ENCODE measurements at places on chromosomes 16 and 17.

DNA sequence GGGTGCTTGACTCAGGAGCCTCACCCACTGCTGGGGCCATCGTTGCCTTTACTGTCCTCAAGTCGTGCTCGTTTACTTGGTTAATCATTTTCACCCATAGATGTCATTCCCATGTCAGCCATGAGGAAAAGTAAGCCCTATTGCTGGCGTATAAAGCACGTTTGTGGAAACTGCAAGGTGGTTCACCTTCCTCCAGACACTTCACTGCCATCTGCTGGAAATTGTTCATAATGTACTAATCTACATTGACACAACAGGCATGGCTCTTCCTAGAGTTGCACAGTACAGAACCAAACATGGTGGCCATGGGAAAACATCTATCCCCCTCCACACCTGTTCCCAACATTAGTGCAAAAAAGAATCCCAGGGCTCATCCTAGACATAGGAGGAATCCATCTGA, 116.6 kb downstream of the ZNF18 start:
- DNase-seq: no peak

DNA sequence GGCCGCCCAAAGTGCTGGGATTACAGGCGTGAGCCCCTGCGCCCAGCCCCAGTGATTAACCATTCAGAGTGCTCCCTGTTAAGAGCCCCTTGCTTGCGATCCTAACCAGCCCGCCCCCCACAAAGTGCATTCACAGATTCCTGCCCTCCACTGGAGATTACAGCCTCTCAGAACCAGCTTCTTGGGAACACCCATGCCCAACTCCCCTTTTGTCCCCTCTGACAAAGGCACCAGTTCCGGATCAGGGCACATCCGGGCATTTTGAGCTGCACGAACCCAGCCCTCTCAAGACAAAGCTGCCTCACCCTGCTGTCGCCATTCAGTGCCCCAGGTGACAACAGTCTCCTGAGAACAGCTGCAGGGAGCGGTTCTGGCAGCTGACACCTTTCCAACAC, 848 bp upstream of the KRT19 start:
- DNase-seq: no peak

DNA sequence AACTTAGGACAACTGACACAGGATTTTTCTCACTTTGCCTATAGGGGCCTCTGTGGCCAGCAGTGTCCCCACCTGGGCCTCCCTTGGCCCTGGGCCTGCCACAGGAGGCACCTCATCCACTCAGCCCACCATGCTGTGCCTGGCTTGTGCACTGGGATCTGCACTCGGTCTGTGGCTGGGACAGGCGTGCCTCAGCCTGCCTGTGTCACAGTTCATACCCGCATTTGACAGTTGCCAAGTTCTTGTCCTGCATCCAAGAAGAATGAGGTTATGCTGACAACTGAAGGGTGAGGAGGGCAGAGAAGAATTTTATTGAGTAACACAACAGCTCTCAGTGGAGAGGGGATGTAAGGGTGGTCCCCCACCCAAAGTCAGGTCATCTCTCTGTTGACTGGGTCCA, 36.0 kb downstream of the ZFP90 start:
- DNase-seq: no peak

GRCh38 chr16:15487336-15488284, 53.2 kb downstream of the BMERB1 start:
- DNase-seq: no peak

DNA sequence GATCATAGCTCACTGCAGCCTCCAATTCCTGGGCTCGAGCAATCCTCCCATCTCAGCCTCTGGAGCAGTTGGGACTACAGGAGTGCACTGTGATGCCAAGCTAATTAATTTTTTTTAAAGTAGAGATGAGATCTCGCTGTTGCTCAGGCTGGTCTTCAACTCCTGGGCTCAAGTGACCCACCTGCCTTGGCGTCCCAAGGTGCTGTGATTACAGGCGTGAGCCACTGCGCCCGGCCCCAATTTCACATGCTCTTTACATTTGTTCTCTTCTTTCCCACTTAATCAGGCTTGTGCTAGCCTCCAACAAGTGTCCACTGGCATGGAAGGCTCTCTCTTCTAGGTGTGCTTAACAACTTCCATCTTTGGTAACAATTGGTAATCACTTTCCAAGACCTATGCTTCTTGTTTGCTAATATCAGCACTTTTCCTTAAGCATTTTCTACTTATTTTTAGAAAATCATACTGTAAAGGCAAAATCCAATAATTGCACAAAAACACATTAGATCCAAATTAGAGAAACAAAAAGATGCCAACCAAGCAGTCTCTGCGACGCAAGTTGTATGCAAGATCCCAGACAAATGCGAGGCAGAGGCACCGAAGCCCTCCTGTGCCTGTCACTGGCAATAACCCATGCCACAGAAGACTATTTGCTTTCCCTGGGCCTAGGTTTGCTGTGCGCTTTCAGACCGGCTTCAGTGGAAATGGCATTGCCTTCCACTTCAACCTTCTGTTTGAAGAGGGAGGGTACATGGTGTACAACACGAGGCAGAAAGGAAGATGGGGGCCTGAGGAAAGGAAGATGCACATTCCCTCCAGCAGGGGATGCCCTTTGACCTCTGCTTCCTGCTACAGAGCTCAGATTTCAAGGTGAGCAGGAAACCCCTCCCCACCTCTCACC, 52.6 kb downstream of the NOS2 start:
- DNase-seq: no peak

DNA sequence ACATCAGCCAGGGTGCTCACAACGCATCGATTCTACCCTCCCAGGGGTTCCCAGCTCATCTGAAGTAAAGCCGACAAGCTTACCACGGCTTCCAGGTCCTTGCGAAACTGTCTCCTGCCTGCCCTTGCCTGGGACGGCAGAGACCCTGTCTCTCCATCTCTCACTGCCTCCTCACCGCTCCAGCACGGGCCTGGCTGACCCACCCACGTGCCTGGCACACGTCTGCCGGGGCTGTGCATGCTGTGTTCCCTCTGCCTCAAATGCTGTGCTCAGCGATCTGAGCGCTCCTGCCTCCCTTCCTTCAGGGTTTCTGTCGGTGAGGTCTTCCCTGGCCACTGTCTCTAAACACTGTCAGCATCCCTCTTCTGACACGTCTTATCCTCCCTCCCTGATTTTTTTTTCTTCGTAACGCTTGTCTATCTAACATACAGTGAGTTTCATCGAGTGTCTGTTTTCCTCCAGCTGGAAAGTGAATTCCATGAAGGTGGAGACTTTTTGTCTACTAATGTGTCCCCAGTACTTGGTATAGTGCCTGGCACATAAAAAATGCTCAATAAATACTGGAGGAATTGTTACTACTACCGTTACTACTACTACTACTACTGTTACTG, 208.4 kb downstream of the IRF8 start:
- DNase-seq: no peak

- no peak for DNase-seq
Observed at GRCh38 chr17:49445591-49445990, 30.9 kb upstream of the PHB1 start.

- DNase-seq: no peak
Observed at GRCh38 chr17:17279316-17279715, 1.7 kb downstream of the COPS3 start.

DNA sequence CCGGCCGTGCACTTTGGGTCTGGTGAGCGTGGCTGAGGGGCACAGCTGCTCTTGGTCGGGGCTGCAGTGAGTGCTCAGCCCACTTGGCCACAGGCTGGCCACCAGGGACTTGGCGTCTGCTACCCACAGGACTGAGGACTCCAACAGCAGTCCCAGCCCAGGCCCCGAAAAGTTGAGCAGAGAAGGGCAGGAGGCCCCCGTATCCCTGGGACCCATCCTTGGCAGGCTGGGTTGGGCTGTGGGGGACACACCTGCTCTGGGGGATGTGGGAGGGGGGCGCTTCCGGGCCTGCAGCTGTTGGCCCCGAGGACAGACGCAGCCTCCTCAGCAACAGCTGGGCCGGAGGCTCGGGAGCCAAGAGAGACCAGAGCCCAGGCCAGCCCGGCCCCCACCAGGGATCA, 19.4 kb upstream of the SSTR5 start:
- DNase-seq: no peak

- DNase-seq: no peak
Observed at GRCh38 chr17:67290711-67291291, 45.8 kb upstream of the HELZ start.

GRCh38 chr17:45006927-45007461, 38.9 kb upstream of the C1QL1 start:
- no peak for DNase-seq

- DNase-seq: no peak
Observed at GRCh38 chr17:65536573-65537342, 24.7 kb downstream of the AXIN2 start.

GRCh38 chr17:66373944-66374817, 71.8 kb downstream of the PRKCA start:
- no peak for DNase-seq

DNA sequence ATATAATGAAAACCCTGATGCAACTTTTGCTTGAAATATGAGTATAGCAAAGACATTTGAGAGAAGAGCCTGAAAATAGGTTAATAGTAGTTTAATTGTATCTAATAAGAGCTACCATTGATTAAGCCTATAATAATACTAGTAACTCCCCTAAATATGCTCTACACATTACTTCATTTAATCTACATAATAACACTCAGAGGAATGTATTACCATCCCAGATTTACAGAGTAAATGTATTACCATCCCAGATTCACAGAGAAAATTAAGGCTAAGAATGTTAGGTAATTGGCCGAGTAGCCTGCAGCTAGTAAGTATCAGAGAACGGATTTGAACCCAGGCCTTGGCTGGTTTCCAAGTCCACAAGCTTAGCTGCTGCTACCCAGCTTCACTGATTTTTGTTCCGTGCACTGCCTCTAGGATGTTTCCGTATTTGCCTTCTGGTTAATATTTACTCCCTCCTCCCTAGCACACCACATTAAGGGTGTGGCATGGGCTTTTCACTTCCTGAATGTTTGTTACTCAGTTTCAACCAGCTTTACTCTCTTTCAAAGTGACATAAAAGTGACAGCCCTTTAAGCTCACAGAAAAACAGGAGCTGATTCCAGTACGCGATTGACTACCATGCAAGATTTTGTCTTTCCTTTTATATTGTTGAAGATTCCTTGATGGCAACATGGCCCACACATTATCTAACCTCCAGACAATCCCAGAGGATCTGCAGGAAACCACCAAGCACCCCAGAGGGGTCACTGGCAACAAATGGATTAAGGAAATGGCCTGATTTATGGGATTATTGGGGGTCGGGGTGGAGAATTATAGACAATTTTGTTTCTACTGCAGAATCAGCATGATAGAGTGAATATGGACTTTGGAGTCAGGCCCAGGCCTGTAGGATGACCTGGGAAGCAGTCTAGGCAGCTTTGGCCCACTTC, 26.7 kb upstream of the TOX3 start:
- no peak for DNase-seq

DNA sequence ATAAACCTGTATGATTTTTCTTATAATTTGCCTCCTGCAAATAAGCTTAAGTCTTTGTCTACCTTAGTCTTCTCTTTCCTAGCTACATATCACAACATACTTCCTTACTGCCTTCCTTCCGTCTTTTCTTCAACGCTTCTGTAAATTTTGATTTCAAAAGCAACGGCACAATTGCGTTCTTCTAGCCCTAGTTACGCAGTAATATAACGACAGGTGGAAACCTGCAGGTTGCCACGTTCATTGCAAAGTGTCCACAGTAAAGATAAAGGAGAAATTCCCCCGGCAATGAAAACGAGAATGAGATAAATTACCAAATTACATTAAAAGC, 546 bp upstream of the PSMD7 start:
- DNase-seq: no peak

- no peak for DNase-seq
Observed at GRCh38 chr16:82470620-82471152, 156.1 kb upstream of the CDH13 start.

DNA sequence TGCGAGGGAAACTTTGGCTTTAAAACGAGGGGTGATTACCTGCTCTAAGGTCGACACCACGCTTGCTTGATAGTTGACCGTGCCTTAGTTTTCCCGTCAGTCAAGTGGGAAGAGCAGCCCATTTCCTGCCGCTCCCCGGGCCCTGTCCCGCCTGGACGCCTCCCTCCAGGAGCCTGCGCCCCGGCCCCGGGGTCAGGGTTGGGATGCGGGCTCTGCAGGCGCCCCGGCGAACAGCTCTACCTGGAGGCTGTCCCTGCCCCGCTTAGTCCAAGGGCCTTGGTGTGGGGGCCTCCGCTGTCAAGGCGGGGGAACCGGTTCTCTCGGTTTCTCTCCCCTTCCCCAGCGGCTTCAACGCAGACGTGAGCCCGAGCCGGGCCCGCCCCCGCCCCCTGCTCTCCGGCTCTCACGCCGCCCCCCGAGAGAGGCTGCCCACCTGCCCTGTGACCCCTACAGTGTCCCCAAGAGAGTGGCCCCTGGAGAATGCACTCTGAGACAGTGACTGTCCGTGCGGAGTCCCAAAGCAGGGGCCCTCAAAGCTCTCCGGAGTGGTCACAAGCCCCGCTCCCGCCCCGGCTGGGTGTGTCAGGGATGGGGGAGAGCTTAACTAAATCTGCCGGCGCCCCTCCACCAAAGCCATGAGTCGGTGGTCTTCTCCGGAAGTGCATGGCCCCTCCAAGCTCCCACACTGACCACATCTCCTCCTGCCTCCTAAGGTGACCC, 117.4 kb upstream of the SMURF2 start:
- DNase-seq: no peak

- DNase-seq: no peak
Observed at GRCh38 chr17:75832652-75833400, 11.4 kb downstream of the UNC13D start.

GRCh38 chr17:41415411-41415810, 9.0 kb downstream of the KRT37 start:
- DNase-seq: no peak

- DNase-seq: no peak
Observed at GRCh38 chr16:17552351-17552750, 81.6 kb upstream of the XYLT1 start.

Measured in GM18507 (cell line).